ENCODE measurements at places on chromosomes 16 and 17.
A peak's percentile ranks its signal among the peaks of the same experiment; 100 is the strongest.

- DNase-seq = no peak
These were observed 192.8 kb upstream of the CDH11 start for GRCh38 chr16:65314627-65315008.

DNA sequence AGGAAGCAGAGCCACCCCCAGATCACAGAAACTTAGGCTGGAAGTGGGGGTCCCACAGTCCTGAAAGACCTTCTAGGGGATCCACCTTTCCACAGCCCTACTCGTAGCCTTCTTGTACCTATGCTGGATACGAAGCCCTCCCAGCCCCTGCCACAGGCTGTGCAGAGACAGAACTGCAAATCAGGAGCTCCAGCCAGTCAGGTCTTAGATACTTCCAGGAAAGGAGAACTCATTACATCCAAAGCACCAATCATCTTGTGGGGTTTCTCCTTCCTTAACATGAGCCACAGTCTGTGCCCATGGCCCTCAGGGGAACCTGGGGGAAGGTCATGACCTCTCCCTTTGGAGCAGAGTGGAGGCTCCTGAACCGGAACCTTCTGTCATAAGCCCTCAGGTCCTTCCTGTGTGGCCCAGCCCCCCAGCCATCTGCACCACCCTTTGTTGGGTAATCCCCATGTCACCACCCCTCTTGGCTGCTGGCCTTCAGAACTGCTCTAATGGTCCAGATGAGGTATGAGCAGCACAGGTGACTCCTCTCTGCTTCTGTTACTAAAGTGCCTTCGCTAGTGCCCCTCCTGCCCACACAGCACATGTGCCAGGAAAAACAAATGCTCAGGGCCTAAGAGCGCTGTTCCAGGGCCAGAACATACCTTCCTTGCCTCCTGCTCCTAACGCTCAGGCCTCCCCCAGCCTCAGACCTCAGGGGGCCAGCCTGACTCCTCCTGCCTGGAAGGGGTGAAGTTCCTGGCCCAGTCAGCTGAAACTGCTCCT is 14.6 kb downstream of the SRCIN1 start:
- DNase-seq = no peak

DNA sequence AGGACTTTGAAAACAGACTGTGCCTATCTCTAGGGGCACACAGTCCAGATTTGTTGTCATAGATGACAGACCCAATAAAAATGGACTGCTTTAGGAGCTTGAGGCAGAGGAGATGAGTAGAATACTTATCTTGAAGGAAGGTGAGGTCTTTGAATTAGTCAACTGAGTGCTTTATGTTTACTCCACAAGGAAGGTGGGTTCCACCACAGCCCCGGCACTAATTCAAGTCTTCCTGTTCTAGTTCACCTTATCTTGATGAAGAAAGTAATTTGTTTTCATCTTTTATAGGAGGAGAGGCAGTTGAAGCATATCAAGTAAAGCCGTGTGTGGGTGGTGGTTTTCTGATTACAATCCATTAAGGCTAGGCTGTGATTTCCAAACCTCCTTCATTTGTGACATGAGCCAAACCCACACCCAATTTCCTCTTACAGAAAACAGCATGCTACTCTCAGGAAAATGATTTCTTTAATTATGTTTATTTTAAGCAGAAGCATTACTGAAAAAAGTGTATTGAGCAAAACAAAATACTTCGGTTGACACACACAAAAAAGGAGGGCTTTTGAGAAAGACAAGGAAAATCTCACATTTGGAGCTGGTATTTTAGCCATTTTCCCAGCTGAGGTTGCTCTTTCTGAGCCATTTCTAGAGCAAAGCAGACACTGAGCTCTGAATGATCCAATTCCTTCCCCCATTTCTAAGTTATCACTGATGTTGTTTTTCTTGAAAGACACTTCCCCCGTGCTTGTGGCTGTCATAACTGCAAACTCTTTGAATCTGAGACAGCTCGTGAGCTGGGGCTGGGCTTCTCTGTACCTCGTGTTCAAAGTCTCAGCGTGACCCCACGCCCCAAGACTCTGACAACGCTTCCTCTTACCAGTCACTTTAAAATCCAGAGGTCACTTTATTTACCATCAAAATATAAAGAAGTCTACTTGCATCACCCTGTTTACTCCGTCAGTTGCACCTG is 35.4 kb downstream of the CDRT15 start:
- DNase-seq = no peak

DNA sequence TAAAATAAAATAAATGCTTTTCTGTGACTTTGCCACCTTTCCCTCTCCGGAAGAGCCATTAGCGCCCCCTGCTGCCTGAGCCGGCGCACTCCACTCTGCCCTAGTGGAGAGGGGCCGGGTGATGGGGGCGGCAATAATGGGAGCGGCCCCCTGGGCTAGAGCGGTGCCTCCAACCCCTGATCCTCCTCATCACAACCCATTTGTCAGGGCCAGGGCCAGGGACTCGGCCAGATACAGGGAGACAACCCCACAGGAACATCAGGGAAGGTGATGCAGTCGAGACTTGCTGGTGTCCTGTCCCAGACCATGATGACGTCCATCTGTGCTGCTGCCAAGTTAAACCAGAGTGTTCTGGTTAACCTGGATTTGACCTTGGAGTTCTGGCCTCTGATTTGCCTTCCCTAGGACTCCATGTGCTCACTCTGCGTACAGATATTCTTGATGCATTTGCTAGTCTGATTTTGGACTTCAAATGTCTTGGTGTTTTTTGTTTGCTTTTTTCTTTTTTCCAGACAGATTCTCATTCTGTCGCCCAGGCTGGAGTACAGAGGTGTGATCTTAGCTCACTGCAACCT is 46.1 kb upstream of the BPTF start:
- no peak for DNase-seq

DNA sequence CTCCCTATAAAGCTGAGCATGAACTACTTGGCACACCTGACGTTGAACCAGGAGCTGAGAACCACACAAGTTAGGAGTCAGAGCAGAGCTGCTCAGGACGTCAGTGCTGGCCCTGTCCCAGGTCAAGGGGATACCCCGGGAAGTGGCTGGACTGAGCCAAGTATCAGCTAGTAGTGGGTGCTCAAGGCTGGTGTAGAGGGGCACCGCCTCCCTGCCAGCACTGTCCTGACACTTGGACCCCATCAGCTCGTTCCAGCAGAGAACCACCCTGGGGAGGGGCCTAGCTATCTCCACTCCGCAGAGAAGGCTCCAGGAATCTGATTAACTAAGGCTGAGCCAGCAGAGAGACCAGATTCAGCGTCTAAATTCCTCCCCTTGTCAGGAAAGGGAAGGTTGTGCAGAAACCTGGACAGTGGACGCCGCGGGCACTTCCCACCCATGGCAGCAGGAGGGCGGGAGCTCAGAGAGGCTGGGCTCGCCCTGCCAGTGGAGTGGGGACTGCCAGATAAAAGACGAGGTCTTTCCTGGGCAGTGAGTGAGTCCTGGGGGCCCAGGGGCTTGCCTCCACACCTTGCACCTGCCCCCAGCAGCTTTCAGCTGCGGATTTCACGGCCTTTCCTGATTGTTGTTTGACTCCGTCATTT is 21.0 kb downstream of the C16orf90 start:
- no peak for DNase-seq

GRCh38 chr17:65270499-65271253 is 133.5 kb downstream of the RGS9 start:
- DNase-seq = no peak

- DNase-seq = peak; percentile 96
These were observed 22.2 kb downstream of the KRT23 start for GRCh38 chr17:40915199-40915661.

- DNase-seq = no peak
These were observed 244.7 kb downstream of the MRTFB start for GRCh38 chr16:14315683-14316320.

- no peak for DNase-seq
These were observed 2.7 kb downstream of the LDAF1 start for GRCh38 chr16:21161211-21161610.

GRCh38 chr16:57672824-57673223 is 4.7 kb downstream of the ADGRG3 start:
- DNase-seq = no peak

GRCh38 chr17:75980188-75981018 is 1.4 kb downstream of the TEN1 start:
- no peak for DNase-seq

DNA sequence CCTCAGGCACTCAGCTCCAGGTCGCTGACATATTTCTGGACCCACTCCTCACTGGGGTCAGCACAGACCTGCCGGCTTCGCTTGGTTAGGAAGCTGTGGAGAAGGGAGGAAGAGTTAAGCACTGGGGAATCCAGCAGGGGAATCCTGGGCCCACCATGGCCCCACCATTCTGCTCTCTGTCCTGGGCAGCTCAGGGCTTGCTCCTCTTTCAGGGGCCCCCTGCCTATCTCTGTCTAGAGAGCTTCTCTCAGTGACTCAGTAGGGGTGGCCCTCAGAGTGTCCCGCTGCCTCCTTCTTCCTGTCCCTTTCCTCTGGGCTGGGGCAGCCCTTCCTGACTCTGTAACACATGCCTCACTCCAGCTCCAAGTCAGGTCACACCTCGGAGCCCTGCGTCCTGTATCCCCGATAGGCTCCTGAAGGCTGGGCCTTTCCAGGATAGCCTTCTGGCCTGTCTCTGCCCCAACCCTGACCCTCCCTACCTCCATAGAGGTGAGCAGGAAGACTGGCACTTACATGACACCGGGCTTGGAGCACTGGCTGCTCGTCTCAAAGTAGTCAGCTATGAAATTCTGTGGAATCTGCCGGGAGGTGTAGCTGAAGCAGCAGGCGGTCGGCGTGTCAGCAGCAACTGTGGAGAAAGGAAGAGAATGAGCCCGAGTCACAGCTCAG is 1.1 kb downstream of the CCL3 start:
- DNase-seq = no peak
